Activated naive CD8-positive, alpha-beta T cell treated with anti-CD3 and anti-CD28 coated beads, Interleukin-2, amount 10 ng/mL, durations not matched to agents 7 days and 5 days (primary cell): ENCODE measurements at places on chromosomes 16 and 17. TPM values are rescaled to one million over a fixed set of nuclear protein-coding genes. Genes with fewer than 3 reads are reported as not detected.

DNA sequence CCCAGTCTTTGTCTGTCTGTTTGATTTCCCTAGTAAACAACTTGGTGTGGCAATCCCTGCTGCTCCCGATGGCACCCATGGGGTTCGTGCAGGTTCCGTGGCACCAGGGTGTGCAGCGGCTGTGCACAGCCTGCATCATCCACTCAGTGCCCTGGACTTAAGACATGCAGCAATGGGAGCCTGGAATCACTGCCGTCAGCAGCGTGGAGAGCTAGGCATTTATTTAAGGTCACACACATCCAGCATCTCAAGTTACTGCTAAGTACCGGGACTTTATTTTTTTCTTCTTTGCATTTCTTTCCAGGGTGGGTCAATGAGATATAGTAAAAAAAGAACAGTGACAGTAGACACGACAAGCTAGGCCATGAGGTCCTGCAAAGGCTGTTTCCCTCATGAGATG is 2.8 kb downstream of the DHRS7C start:
- DNase-seq = no peak

- no peak for DNase-seq
Observed at GRCh38 chr17:15885770-15886169, 59.2 kb upstream of the ADORA2B start.

- peak; percentile 48 for DNase-seq
Observed at GRCh38 chr17:50027172-50027880, 28.6 kb upstream of the ITGA3 start.

- no peak for DNase-seq
Observed at GRCh38 chr16:11685844-11686618, 17.8 kb downstream of the SNN start.

GRCh38 chr16:80123189-80123588 is 417.6 kb upstream of the DYNLRB2 start:
- DNase-seq = no peak

DNA sequence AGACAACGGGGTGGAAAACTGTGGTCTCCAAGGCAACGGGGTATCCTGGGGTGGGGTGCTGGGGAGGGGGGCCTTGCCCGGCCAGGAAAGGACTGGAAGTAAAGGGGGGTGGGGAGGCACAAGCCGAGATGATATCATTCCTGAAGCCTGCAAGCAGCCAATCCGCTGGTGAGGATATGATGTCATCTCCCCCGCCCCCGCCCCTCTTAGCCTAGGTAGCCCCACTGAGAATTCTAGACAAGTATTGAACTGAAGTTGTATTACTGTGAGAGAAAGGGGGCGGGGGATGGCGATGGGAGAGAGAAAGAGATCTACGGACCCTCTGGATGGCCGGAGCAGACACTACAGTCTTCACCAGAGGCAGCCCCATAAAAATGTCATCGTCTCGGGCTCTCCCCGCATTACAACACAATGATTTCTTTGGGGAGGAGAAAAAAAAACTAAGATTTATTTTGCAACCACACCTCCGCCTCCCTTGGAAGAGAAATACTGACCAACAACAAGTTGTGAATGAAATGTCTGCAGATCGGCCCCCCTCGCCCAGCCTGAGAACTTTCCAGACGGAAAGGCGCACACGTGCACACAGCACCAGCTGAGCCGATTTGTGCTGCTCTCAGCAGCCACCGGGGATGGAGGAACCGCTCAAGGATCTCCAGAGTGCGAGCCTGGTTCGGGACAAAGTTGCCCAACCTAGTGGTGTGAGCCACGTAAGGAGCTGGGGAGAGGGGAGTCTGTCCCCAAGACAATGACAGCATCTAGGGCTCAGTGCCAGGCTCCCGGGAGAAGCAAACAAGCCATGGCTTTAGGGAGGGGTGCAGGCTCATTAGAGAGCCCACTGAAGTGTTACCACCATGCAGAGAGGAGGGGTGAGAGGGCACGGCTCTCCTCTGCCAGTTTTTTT is 222.1 kb downstream of the SOX9 start:
- no peak for DNase-seq

- no peak for DNase-seq
Observed at GRCh38 chr17:7313088-7313889, 1.9 kb downstream of the GPS2 start.

GRCh38 chr17:20043021-20043420 is 33.9 kb downstream of the SPECC1 start:
- no peak for DNase-seq

DNA sequence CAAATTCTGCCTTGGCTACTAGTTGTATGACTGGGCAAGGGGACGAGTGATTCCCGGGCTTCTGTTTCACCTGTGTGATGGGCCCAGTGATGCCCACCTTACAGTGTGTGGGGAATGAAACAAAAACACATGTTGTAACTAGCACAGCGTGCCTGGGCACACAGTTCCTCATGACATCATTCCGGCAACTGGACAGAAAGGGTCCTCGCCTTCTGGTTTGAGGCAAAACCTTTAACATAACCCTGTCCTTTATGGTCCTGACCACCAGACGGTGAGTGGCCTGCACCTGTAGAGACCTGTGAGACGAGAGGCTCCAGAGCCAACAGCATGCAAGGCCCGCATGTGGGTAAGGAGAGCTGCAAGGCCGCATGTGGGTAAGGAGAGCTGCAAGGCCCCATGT is 7.7 kb upstream of the SLC38A8 start:
- DNase-seq = no peak

KRT33B gene
- not detected for total RNA-seq

DNA sequence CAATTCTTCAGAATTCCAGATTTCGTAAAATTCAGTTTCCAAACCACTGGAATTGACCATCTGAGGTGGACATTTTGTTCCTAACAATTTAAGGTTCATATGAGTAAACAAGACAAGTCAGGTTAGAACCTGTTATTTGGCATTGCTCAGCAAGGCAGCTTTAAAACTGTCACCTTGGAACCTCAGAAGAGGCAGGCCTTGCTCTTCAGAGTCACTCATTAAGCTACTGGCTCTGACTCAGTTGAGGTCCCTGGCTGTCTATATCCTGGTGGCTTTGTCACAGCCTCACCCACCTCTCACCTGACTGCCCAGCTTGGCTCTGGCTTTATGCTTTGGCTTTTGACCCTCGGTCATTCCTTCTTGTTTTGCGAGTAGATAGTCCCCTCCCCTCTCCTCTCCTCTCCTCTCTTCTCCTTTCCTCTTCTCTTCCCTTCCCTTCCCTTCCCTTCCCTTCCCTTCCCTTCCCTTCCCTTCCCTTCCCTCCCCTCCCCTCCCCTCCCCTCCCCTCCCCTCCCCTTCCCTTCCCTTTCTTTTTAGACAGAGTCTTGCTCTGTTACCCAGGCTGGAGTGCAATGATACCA is 238.4 kb downstream of the SHISA9 start:
- no peak for DNase-seq

GRCh38 chr16:49194537-49195236 is 87.0 kb downstream of the CBLN1 start:
- no peak for DNase-seq

MMP15 gene
- 0.61 TPM for total RNA-seq

IGFBP4 gene
- total RNA-seq = 12.2 TPM

DNA sequence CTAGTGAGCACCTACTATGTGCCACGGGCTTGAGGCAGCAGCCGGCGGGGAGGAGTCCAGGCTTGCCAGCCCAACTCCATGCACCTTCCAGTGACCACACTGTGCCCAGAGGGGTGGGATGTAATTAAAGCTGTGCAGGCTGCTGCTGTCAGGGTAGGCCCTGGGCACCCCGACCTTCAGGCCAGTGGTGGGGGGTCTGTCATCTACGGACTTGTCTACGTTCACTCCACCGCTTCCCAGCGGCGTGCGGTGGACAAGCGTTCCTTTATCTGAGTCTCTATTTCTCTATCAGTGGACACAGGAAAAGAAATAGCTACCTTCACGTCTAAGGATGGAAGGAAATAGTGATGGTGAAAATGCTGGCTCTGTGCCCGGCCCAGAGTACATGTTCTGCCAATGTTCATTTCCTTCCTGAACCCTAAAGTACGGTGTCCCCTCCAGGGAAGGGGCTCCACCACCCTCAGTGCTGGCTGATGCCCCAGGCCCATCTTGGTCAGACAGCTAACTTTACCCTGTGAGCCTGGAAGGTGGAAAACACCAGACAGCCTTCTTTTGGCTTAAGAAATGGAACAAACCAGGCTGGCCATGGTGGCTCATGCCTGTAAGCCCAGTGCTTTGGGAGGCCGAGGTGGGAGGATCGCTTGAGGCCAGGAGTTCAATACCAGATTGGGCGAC is 135.2 kb downstream of the SDK2 start:
- no peak for DNase-seq

PERCC1 gene
- 1.2 TPM for total RNA-seq

- DNase-seq = no peak
Observed at GRCh38 chr16:27843800-27844199, 219.7 kb downstream of the GSG1L start.

TBC1D3E gene
- not detected for total RNA-seq

DNA sequence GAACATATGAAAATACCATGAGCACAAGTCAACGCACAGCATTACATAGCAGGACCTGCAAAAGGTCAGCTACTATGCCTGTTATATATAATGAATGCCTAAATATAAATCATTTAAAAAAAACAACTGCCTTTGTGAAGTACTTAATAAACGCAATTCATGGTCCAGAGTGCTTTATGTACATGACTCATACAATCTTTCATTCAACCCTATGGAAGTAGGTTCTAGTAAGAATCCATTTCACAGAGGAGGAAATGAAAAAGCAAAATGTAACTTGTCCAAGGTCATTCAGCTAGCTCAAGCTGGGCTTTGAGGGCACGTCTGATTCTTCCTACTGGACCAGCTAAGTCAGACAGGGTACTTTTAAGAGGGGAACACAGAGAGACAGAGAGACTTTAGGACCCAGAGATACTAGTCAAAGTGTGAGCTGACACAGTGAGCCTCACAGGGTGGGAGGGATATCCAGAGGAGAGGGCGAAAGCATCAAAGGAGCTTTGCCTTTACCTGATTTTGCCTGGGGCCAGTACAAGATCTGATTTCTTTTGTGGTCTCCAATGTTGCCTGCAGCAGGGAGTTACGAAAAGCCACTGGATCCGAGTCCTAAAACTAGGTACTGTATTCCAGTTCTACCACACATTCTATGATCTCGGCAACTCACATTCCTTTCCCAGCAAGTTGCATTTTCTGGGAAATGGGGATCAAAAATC is 83.4 kb upstream of the ZFHX3 start:
- no peak for DNase-seq

DNA sequence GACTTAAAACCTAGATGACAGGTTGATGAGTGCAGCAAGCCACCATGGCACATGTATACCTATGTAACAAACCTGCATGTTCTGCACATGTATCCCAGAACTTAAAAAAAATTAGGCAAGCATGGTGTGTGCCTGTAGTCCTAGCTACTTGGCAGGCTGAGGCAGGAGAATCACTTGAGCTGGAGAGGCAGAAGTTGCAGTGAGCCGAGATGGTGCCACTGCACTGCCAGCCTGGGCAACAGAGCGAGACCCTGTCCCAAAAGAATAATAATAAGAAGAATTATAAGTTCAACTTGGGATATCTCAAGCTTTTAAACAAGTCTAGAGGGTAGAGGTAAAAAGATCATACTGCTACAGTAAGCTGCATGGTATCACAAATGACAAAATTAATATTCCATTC is 9.8 kb downstream of the CDC6 start:
- no peak for DNase-seq

GRCh38 chr16:52265446-52265861 is 281.5 kb downstream of the TOX3 start:
- DNase-seq = no peak

GRCh38 chr17:29042679-29043538 is at the start of gene PIPOX:
Gene PIPOX, plus strand, starts transcription at chr17:29043141. Its CDS starts 85 bp downstream, at chr17:29043226.
- no peak for DNase-seq

DNA sequence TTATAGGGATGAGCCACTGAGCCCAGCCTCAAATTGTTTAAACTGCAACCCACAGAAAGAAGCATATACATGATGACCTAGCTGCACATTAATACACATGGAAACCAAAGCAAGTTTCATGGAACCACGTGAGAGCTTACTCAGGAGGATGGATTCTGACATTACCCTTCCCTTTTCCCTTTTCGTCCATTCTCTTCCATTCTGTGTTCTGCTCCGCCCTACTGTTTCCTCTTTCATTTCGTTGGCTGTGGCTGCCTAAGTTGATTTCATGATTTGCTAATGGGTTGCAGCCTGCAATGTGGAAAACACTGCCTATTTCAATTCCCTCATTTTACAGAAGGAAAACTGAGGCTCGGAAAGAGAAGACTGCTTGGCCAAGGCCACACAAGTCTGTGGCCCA is 176.5 kb downstream of the C16orf78 start:
- DNase-seq = no peak

DNA sequence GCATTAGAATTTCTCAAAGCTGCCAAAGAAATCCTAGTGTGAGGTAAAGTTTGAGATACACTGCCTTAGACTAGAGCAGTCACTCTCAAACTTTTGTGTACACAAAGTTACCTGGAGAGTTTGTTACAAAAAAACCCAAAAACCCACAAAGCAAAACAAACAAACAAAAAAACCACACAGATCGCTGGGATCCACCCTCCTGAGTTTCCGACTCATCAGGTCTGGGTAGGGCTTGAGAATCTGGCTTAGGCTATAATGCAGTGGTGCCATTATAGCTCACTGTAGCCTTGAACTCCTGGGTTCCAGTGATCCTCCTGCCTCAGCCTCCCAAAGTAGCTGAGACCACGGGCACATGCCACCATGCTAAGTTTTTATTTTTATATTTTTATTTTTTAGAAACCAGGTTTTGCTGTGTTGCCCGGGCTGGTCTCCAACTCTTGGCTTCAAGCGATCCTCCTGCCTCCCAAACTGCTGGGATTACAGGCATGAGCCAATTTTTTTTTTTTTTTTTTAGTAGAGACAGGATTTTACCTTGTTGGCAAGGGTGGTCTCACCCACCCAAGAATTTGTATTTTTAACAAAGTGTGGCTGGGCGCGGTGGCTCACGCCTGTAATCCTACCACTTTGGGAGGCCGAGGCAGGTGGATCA is 22.3 kb upstream of the SMG1 start:
- no peak for DNase-seq

- DNase-seq = no peak
Observed at GRCh38 chr17:64229815-64230728, 33.0 kb downstream of the TEX2 start.

SEZ6 gene
- not detected for total RNA-seq

GPS1 gene
- total RNA-seq = 79.8 TPM

DNA sequence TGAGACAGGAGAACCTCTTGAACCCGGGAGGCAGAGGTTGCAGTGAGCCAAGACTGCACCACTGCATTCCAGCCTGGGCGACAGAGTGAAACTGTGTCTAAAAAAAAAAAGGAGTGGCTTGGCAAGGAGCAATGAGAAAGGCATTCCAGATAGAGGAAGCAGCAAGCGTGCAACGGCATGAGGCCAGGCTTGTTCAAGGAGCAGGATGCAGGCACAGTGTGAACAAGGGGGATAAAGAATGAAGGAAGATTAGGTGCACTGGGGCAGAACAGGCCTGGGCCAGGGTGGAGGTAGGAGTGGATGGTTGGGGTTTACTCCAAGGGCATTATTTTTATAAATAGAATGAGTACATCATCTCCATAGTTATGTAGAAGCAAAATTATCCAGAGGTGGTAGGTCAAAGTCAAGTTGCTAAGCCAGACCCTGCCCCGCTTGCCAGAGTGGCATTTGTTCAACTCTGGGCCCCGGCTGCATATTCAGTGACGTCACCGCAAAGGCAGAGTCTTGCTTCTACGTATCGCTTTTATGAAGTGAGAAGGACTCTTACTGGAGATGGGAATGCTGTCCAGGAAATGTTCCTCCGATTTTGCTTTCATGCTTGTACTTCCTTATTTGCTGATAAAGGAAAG is 100.2 kb downstream of the KATNIP start:
- no peak for DNase-seq

NOS2 gene
- 0.09 TPM for total RNA-seq
